ENCODE measurements at places on chromosomes 7 and 10. TPM values are rescaled to one million over a fixed set of nuclear protein-coding genes. Genes with fewer than 3 reads are reported as not detected.

GRCh38 chr7:3893151-3893788, 592.2 kb downstream of the SDK1 start:
- no peak for DNase-seq

DNA sequence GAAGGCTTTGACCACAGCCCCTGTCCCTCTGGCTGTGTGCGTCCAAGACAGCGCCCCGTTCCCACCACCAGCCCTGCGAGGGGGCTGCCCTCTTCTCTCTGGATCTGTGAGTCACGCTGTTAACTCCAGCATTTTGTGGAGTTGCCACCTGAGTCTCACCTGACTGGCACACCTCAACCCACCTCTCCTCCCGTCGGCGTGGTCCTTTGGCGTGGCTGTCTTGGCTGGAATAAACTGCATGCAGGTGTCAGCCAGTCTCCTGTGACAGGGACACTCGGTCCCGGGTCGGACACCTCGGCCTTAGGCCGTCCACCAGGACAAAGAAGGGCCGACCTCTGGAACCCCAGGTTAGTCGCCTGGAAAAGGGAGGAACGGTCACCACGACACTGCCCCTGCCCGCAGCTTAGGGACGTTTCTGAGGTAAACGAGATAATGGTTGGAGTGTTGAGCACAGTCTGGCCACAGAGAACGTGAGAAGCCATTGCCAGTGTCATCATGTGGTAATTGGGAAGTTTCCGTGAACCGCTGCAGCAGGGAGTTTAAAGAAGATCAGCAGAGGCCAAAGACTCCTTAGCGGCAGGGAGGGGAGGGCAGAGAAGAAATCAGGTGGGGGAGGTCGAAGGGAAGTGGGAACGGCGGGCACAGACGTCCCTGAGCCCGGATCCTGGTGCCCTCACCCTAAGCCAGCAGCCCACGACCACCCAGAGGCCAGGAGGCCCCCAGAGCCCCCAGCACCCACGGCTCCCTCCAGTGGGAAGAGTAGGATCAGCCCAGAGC, 73.6 kb upstream of the FAM20C start:
- no peak for DNase-seq

- DNase-seq = no peak
Measured at GRCh38 chr10:1229116-1229515, 172.9 kb downstream of the WDR37 start.

DNA sequence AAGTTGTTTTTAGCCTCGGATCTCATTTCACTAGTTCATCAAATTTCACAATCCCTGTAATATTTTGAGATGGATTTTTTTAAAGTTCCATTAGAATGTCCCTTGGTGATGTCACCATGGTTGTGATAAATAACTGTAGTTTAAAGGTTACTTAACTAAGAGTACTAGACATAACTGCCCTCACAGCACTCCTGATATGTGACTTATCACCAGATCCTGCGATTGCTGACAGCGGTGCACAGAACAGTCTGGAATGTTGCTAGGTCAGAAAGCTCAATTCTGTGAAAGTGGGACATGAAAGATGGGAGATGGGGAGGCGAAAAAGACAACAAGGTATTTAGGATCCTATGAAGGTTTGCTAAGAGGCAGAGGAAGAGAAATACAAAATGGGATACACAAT, 40.2 kb downstream of the FAM13C start:
- DNase-seq = no peak

DNA sequence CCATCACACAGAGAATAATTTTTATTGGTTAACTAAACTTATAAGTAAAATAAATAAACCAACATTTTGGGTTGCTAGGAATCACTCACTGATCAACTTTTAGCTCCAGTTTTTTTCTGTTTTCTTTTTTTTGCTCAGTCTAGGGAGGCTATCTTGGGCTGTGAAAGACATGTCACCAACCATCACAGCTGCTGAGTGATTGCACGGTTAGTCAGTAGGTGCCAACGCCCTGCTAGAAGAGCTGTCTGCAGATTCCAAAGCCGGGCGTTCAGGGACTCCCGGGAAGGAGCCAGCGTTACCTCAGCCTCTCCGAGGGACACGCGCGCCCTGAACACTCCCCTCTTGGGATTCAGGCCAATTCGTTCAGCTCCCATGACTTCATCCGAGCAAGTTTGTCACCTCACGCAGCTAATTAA, 604 bp upstream of the STAM start:
- peak; percentile 66 for DNase-seq

DNA sequence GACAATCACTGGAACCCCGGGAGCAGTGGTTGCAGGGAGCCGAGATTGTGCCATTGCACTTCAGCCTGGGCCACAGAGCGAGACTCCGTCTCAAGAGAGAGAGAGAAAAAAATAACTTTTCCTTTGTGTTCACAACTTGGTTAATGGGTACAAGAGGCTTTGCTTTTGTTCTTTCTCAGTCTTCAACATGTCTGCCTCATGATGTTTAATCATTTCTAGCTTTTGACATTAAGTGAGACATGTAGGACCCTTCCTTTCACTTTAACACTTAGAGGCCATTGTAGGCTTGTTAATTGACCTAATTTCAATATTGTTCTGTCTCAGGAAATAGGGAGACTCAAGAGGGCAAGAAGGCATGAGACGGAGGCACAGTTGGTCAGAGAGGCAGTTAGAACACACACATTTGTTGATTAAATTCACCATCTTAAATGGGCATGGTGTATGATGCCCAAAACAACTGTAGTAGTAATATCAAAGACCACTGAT, 9.3 kb upstream of the CRCP start:
- no peak for DNase-seq

GRCh38 chr10:42973411-42973810, 103.5 kb upstream of the RET start:
- no peak for DNase-seq

DNA sequence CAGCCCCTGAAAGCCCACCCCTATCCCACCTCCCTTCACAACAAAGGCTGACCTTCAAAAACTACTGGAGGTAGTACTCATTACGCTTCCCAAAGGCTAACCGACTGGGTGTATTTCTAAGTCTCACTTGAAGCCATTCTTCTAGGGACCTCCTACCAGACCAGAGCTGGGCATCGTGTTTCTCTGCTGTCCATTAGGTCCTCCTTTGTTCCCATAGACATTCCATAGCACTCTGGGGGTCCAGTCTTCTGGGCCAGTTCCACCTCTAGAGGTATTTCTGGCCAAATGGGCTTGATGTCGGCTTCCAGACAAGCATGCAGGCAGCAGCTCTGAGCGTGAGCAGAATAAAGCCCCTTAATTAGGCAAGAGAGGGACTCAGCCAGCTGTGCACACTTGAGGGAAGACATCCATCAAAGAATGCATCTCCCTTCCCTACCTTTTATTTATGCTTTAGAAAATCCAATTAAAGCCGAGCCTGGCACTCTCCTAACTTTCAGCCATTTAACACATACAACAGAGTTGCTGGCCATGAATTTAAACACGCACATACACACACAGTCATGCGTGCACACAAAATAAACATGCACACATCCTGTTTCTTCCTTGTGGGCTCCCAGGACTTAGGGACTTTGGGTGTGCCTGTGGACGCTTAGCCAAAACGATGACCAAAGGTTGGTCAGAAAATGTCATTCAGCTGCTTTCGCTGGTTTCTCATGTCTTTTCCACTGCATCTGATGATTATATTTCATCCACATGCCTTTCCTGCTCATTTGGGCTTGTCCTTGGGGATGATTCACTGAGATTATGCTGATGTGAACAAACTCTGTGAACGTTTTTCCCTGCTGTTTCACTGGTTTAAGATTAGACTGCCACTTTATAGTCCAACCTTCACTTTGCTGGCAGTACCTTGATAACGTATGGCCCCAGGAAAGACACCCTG, 362.0 kb upstream of the NFE2L3 start:
- no peak for DNase-seq

DNA sequence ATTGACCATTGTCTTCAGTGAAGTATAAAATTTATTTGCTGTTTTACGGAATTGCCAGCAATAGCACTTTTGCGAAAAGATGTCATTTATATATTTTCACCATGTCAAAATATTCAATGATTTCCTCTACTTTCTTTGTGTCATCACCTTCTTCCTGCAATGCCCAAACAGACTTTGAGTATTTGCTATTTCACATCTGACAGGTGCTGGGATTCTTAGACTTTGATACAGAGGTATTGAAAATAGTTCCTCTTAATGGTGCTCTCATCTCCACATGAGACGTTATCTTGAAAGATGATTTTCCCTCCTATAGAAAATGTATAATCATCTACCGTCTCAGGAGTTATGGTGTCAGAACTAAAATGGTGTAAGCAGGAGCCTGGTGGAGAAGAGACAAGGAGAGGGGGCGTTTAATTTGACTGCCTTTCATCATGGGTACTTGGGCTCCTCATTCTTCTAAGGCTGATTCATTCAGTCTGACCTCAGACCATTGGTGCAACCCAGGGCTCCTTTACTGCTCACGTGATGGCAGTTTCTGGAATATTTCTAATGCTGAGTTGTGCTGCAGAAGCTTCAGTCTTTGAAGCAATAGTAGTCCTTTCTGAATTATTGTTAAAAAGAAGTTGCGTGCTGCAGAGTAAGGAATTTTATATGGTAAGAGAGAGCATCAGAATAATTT, 404.6 kb downstream of the PHTF2 start:
- no peak for DNase-seq

DNA sequence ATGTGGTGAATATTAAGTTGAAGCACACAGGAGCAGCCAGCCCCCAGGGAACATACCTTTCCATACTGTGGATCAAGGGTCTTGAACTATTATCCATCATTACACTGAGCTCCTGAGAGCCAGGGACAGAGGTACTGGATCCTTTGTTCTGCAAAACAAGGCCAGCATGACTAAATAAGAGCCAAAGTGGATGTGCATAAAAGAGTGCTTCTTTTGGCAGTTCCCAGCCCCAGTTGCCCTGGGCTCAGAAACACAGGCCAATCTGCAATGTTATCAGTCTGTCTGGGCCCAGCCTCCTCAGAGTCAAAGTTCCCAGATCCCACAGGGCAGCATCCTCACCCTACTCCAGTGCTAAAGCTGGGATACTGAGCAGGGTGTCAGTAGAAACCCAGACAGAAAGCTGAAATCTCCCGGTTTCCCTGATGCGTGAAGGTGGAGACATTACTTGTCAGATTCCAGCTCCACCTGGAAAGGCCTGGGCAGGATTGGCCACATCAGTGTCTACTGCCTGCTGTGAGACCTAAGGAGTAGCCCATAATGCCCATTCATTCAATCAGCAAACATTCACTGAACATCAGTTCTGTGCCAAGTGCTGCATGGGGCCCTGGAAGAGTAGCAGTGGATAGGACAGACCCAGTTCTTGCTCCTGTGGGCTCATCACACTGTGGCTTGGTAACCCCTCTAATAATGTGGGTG, 342.7 kb downstream of the CXCL12 start:
- DNase-seq = no peak

Gene MRLN
- total RNA-seq = not detected

Gene IDI2
- total RNA-seq = not detected

Gene HOXA9
- total RNA-seq = 46.5 TPM

Gene HKDC1
- 126 TPM for total RNA-seq

Gene ACSM6
- not detected for total RNA-seq

Gene RFC2
- total RNA-seq = 15.7 TPM

Gene GRM3
- not detected for total RNA-seq

Gene SUN3
- not detected for total RNA-seq

Gene GNG11
- total RNA-seq = 14.8 TPM

Gene GPR15LG
- not detected for total RNA-seq

Gene PRSS37
- total RNA-seq = not detected

All from kidney epithelial cell (primary cell).